ENCODE measurements at places on chromosomes 12 and 14.

- DNase-seq = no peak
Measured at GRCh38 chr14:61438497-61438859, 117.1 kb downstream of the PRKCH start.

- no peak for DNase-seq
Measured at GRCh38 chr12:79183926-79184325, 319.4 kb downstream of the SYT1 start.

DNA sequence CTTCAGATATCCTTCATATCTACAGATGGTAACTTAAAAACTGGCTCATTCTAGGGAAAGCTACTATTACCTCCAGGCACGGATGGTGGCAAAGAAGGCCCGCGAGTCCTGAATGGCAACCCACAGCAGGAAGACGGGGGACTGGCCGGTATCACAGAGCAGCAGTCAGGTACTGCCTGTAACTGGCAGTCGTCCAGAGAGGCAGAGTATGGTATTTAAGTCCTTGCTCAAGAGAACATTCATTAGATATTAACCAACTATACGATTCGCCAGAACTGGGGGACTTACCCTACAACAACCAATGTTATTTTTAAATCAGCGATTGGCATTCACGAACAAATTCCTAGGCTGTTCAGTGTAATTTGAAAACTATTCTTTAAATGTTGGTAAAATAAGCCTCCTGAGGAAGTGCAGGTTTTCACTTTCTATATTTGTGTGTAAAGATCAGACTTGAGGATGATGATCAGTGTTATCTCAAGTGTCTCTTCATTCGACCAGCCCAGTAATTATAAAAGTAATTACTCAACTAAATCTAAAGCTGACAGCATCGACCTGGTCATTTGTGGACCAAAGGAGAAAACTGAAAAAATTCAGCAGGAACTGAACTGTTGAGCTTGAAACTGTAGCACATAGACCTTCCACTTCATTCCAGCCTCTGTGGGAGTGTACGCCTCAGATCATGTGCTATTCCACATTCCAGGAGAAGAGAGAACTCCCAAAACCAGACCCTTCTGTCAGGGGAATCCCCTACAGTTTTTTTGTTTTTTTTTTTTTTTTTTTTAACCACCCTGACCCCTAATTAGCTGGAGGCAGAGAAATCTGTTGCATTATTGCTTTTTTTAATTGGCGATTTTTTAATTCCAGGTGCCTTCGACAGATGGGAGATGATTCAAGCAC is 75.6 kb downstream of the ESR2 start:
- no peak for DNase-seq

GRCh38 chr14:104115131-104115600 is 23.2 kb upstream of the KIF26A start:
- peak; percentile 8 for DNase-seq

DNA sequence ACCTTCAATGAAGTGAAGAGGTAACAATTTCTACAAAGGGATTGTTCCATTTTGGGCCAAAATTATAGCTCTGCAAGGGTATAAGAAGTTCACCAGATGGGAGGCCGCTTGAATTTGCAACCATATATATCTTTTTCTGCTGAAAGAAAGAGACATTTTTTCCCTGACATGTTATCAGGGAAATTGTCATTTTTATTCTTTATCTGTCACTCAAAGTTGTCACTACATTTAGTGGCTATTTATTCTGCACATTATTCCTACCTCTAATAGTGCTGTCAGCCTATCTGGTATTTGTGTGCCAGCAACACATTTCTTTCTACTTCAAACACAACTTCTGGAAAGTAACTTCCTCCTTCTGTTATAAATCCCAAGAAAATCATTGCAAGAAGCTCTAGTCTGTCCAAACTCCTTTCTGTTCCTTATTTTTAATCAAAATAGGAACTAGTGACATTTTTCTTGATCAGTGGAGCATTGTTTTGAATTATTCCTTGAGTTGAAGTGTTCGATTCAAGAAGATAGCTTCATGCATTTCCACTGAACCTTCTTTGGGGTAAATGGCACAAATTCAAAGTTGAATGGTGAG is 137.9 kb upstream of the ATP2B1 start:
- no peak for DNase-seq

DNA sequence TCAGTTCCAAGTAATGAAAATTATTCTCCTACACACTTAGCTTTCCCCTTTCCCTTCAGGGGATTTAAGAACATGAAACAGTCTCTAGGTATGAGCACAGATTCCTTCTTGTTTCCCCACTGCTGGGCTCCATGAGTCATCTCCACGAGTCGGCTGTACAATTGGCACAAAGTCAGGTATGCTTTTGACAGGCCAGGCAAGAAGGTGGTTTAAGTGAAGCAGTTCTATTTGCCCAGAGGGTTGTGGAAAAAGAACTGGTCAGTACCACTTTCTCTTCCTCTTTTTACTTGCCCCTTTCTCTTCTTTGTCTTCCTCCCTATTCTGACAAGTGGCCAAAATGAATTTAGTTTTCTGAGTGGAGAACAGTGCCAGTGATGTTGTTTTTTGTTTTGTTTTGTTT is 16.3 kb downstream of the DYNC1H1 start:
- DNase-seq = no peak

DNA sequence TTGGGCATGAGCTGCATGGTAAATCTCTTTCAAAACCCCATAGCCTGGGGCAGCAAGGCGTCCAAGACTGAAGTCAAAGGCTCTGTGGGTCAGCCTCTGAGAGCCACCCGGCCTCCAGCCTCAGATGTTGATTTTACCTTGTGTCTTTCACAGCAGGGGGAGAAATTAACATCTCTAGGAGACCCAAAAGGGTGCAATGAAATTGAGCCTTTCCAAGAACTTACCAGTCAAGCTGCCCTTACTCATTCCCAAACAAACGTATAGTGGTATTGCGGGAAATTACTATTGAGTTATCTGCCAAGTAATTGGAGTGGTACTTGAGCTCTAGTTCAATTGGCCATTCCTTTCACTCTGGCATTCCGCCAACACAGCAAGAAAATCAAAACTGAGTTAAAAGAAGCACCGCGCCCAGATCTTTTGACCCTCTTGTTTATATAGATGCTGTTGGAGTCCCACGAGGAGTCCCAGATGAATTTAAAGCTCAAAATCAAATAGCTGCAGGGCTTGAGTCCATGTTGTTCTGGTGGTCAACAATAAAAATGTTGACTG is 380.7 kb upstream of the SYT1 start:
- DNase-seq = no peak

Measured in glutamatergic neuron (in vitro differentiated cells).